ENCODE measurements at places on chromosomes 12 and 14.

GRCh38 chr12:89936631-89937030, 228.0 kb upstream of the ATP2B1 start:
- DNase-seq = no peak

- peak; percentile 46 for DNase-seq
Measured at GRCh38 chr12:130086248-130086647, 76.0 kb upstream of the FZD10 start.

DNA sequence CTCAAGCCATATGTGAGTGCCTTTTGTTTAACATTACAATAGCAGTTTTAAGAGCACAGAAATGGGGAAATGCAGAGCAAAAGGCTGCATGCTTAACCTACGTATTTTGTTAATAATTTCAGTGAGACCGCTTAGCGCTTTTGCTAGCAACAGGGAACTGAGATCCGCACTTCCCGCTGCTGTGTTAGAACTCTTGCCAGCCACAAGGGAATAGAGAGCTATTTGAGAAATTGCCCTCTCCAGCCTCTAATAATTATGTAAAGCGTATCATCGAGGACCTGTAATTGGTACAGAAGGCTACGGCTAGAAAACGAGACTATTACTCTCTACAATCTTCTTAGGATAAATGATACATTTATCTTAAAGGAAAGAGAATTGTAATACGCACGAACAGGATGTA, 205.2 kb upstream of the GRIP1 start:
- no peak for DNase-seq

DNA sequence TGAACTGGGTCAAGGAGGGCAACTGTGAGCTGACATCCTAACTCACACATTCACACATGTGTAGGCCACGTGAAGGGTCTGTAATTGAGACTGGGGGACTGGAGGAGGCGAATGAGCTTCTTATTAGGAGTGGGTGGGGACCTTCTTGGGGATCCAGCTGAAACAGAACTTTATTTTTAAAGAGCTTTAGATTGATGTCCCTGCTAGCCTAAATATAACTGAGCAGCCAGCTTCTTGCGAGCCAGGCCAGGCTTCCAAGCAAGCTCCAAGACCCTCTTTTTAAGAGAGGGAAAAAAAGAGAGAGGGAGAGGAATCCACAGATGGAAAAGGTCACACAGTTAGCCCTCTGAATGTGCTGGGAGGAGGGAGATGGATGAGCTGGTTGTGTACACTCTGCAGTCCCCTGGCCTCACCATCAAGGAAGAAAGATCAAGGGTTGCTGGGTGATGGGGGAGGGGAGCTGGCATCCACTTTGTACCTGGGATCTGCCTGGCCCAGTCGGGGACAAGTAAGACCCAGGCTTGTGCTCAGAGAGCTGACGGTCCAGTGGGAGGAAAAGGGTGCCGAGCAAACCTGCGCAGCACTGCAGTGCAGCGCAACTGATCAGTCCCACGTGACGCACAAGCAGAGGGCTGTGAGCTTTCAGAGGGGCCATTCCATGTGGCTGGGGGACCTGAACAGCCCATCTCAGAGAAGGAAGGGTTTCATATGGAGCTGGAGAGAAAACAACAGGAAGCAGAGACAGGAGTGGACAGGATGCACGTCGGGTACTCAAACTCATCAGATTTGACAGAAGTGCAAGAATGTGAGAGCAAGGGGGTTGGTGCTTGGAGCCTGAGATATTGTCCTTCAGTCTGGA, 154.5 kb downstream of the ZFP36L1 start:
- DNase-seq = peak; percentile 65

- peak; percentile 68 for DNase-seq
Measured at GRCh38 chr12:14803830-14804160, 325 bp downstream of the C12orf60 start.

All from right kidney (tissue), 9 donors.